ENCODE measurements at places on chromosomes 5 and 9.

DNA sequence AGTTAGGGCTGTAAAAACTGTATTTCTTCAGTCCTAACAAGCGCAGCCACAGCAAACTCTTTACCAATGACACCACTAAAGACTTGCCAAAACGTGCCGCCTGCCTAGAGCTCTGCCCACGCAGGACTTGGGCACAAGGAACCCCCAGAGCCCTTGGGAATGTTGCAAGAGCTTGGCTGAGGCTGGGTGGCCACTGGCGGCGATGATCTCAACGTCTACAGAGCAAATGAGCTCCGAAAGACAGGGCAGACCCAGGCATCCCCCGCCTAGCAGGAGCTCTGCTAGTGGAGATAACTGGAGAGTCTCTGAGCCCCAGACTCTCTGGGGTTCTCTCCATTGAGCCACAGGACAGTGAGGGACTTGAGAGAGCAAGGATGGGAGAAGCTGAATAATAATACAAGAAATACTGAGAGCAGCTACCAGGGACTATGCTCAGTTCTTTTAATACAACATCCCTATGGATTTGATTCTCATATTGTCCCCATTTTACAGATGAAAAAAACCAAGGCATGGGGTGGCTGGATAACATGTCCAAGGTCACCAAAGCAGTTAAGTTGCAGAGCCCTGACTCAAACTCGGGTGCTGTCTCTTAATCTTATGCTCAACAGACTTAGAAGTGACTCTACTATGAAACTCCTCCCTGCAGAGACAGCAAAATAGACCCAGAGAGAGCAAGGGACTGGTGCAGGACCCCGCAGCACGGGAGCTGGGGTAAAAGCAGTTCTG, 32.5 kb downstream of the SHB start:
- no peak for DNase-seq

- no peak for DNase-seq
Measured at GRCh38 chr9:136189394-136190236, 15.3 kb downstream of the LHX3 start.

- no peak for DNase-seq
Measured at GRCh38 chr5:102764381-102765004, 9.4 kb downstream of the PAM start.

DNA sequence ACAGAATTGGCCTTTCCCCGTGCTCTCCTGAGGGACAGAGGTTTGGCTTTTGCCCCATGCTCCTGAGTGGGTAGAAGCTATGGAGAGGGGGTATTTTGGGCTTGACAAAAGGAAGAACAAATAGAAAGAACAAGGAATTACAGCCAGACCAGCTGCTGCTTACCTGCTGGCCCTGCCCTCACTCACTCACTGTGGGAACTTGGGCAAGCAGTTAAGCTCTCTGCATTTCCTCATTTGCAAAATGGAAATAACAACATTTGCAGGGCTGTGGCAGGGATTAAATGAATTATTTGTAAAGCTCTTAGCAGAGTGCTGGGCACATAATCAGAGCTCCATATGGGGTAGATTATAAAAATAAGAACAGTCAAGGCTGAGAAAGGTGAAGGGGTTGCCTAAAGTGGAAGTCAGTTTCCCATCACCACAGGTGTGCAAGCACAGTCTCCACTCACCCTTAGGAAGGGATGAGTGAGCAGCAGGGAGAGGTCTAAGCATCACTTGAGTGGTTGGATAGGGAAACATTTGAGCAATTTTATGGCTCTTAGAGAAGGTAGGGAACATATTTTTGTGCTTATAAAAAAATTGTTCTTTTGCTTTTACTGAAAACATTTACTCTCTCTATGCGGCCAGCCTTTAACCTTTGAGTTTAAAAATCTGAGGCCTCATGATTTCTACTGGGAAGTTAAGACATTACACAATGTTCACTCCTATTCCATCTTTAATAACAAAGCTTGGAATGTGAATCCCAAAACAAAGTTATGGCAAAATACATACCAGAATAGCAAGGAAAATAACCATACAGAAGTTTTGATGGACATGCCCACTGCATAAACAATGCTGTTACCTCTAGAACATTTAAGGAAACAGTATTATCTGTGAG, 42.8 kb upstream of the LHFPL2 start:
- DNase-seq = no peak

GRCh38 chr9:105296877-105297287, 52.4 kb downstream of the SLC44A1 start:
- DNase-seq = no peak

- DNase-seq = no peak
Measured at GRCh38 chr9:106893088-106893487, 30.1 kb downstream of the ZNF462 start.

GRCh38 chr9:93673021-93673838, 96.8 kb downstream of the PHF2 start:
- DNase-seq = peak; percentile 11

DNA sequence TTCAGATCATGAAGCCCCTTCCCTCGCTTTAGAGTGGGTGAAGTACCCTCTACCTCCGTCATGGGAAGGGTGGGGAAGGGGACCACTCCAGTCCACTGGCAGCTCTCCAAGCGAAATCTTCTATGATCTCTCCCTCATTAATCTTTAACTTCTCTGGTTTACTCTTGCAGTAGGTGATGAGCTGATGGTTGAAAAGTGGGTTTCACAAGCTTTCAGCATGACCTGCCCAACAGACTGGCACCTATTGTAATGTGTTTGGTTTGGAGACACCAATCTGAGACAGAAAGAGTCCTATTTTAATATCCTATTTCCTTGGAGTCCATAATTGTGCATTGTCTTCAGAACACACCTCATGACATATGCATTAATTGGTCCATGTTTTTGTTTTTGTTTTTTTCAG, 70.8 kb upstream of the TGFBR1 start:
- DNase-seq = no peak

- no peak for DNase-seq
Measured at GRCh38 chr9:114335745-114336144, 6.1 kb downstream of the ORM2 start.

- no peak for DNase-seq
Measured at GRCh38 chr9:24036459-24036858, 210.4 kb upstream of the ELAVL2 start.

DNA sequence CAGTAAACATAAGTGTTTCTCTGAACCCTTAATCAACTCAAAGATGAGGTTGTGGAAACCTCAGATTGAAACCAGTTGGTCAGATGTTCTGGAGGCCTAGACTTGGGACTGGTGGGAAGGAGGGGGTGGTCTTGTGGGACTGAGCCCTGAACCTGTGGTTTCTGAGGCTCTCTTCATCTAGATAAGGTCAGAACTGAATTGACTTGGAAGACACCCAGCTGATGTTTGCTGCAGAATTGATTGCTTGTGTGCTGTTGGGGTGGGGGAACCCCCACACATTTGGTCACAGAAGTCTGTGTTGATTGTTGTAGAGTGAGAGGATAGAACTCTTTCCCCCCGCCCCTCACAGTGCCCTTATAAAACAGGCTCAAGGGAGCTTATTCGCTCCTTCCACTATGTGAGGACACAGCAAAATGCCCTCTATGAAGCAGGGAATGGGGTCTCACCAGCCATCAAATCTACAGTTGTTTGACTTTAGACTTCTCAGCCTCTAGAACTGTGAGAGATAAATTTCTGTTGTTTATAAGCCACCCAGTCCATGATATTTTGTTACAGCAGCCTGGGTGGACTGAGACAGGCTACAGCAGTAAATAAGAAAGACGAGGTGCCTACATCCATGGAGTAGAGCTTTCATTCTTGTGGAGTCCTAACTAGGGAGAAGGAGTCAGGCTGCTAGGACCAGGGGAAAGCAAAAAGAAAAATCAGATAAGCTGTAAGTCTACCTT, 25.7 kb upstream of the UGCG start:
- DNase-seq = no peak

DNA sequence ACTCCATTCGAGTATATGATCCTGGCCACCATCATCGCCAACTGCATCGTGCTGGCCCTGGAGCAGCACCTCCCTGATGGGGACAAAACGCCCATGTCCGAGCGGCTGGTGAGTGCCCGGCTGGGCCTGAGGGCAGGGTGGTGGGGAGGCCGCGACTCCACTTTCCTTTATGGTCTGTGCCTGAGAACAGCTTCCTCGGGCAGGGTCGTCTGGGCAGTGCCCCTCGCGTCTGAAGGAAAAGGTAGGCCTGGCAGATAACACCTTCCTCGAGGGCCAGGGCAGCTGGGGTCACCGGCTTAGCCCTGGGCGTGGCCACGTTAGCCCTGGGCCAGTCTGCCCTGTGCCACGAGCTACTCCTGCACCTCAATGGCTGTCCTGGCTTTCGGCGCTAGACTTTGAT, 1.5 kb downstream of the CACNA1B start:
- DNase-seq = no peak

DNA sequence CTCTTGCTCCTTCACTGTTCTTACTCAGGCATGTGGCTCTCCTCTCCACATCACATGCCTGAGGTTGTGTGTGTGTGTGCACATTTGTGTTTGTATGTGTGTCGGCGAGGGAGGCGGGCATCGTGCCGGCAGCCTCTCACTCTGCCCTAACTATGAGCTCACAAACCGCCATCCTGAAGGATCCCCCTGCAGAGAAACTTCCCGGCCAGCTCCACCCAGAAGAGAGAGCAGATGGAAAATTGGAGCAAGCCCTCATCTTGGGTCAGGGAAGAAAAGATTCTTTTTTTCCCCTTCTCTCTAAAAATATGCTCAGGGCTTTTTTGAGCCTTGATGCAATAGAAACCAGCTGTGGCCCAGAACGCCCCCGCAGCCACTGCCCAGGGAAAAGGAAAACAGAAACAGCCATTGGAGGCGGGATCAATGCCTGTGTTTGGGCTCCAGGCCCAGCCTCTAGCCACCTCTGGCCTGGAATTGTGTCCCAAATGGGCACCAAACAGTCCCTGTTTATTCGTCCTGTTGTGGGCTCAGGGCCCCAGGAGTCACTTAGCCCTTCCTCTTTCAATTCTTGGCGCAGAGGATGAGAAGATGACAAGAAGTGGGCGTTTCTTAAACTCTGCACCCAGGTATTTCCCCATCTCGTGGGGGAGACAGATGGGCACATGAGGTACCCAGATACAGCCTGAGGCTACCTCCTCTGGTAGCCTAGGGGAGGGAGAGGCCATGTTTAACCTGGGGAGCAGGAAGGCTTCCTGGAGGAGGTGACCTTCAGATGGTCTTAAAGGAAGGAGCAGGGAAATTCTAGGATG, 151.5 kb downstream of the RGS3 start:
- DNase-seq = no peak

DNA sequence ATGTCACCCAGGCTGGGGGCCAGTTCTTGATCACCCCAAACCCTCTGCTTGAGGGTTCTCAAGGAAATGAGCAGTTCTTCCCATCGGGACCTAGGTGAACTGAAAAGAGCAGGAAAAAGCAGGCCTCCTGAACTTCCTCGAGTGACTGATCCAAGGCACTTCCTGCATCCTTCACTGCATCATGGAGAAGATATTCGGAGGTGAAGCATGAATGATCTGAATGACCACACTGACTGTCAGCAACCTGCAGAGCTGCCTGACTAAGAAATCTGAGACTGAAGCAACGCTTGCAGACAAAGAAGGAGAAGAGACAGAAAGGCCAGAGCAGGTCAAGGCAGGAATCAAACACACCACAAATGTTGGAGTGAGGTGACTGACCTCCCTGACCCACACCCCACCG, 420.2 kb downstream of the AGTPBP1 start:
- no peak for DNase-seq

DNA sequence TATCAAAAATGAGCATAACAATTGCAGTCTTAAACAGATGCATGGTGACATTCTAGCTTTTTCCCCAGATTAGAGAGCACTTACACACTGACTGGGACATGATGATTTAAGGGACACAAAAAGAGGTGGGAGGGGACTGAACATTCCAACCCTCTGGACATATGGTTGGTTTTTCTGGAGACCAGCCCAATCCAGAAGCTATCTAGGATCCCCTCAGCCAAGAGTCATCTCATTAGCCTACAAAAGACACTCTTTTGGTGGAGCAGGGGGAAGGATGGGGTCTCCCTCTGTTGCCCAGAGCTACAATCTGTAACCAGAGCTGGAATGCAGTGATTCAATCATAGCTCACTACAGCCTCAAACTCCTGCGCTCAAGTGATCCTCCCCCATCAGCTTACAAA, 97.3 kb upstream of the IQGAP2 start:
- DNase-seq = no peak

DNA sequence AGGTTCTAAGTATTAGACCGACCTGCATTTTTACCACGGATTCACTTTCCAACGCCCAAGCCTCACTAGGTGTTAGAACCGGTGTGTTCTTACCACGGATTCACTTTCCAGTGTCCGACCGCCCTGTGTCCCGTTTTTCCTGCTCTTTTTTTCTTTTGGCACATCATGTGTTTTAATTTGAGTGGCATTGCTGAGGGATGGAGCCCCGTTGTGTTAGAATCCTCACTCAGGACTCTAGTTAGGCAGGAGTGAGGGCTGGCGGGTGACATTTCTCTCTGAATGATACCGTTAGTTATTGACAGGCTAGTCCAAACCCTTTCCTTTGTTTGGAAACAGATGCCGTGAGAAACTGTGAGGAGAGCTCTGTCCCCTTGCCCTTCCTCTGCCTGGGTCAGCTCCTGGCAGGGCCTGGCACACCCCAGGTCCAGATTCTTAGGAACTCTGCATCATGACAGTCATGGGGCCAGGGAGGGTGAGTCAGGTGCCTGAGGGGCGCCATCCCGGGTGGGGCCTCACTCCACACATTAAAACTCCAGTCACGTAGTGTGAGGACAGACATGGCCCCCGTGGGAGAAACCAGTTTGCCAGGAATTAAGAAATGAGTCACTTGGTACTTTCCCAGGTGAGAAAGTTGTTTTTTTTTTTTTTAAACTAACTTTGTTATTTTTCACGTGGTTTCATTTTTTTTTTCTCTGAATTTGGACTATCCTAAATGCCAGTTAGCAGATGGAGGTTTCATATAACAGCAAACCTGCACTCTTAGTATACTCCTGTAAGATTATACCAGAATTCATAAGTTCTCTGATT, 15.8 kb downstream of the EXOC3 start:
- DNase-seq = no peak

DNA sequence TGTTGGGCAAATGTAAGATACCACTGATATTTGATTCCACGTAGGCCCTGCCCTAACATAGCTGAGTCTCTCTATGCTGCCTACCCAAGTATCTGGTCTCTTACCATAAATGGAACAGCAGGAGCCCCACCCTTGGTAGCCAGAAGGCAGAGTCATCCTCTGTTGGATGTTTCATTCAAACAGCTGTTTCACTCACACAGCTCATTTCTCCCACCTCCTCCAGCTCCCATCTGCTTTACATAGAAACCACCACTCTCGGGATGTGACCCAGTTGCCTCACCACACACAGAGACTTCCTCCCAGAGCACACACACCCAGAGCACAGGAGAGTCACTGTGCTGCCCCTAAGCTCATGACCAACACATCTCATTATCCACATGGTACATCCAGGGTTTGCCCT, 165.3 kb downstream of the TMEM167A start:
- DNase-seq = no peak
